CD4-positive, CD25-positive, alpha-beta regulatory T cell (primary cell): ENCODE measurements at places on chromosomes 16 and 17. TPM values are rescaled to one million over a fixed set of nuclear protein-coding genes. Genes with fewer than 3 reads are reported as not detected.

- no peak for DNase-seq
Measured at GRCh38 chr17:81365148-81365600, 30.1 kb upstream of the BAHCC1 start.

- DNase-seq = peak; percentile 87
Measured at GRCh38 chr17:57987581-57988300, at the start of gene VEZF1. Gene VEZF1 (minus strand): TSS chr17:57988254. CDS start chr17:57988111, 143 bp downstream.

The C16orf89 gene
- not detected for total RNA-seq

The CES3 gene
- 0.74 TPM for total RNA-seq

DNA sequence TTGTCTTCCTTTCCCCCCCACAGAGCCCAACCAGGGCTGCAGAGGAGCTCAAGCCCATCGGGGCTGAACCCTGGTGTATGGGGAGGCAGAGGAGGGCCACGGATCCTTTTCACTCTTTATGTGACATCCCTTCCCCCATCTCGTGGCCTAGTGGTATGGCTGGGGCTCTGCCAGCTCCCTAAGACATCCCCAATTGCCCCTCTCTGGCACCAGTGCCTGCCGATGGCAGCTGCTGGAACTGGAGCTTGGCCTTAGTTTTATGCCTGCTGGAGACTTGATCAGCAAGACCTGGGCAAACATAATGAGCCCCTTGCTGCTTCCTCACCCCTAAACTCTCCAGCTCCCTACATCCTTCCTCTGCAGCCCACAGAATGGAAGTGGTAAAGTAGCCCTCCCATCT, 8.0 kb upstream of the TOP2A start:
- no peak for DNase-seq

GRCh38 chr16:25126820-25127232, 15.3 kb downstream of the LCMT1 start:
- no peak for DNase-seq
